Renal cortex interstitium (tissue), 15 donors: ENCODE measurements at places on chromosomes 7 and 10.

DNA sequence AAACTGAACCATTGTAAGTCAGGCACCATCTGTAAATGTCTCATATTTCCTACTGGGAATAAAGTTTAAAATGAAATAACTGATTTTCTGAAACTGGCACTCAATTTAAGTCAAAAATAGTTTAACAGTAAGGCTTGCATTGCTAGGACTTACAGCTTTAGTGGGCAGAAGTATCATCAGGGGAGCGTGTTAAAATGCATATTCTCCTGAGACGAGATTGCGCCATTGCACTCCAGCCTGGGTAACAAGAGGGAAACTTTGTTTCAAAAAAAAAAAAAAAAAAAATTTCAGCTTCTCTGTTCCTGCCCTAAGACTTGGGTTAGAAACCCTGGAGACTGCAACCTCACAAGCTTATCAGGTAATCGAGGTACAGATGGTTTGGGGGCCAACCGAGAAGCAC lies 65.4 kb downstream of the UBE3C start:
- DNase-seq = no peak

- DNase-seq = no peak
Measured at GRCh38 chr7:985915-986741, 3.1 kb downstream of the CYP2W1 start.

- DNase-seq = no peak
Measured at GRCh38 chr7:37592366-37592765, 91.2 kb upstream of the GPR141 start.

GRCh38 chr7:152338561-152338960 lies 97.2 kb downstream of the KMT2C start:
- DNase-seq = no peak

DNA sequence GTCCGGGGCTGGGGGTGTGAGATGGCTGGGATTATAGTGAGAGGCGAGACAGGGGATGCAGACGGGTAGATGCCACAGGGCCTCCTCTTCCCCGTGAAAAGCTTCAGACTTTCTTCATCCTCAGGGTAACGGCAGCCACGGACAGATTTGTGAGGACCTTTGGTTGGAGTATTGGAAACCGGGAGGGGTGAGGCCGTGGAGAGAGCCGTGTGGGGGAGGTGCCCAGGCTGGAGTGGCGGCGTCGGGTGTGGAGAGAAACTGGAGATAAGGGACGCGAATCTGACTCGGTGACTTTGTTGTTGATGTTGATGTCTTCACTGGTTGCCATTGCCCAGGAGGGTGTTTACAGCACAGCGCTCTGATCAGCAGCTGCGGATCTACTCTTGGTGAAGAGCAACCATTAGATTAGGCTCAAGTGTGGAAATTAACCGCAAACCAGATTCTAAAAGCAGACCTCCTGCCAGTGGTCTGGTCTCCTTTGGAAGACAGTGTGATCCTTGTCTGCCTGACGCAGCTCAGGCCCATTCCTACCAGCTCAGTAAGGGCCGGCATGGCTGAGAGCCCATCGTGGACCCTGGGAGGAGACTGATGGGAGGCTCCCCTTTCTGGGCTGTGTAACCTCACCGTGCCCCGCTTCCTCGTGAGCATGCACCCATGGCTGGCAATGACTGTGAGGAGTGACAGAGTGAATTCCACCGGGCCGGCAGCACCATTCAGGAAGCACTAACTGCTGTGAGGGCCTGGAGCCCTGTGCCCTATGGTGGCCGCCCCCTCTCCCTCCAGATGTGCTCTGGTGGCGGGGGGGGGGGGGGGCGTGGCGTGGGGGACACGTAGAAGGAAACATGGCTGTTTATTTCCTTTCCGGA lies 90.3 kb downstream of the INPP5A start:
- DNase-seq = no peak

GRCh38 chr7:22717760-22718159 lies 9.2 kb upstream of the IL6 start:
- no peak for DNase-seq

DNA sequence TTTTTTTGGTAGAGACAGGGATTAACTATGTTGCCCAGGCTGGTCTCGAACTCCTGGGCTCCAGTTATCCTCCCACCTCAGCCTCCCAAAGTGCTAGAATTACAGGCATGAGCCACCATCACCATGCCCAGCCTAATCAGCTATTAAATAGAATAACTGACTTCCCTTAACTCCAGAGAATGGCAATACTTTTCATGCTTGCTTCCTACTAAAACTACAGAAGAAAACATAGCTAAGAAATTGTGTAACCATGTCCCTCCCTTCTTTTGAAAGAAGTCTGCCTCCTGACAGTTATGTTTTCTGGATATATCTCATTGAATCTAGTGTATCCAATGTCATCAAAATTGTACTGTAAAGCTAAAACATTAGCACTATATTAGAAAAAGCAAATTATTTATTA lies 95.6 kb downstream of the KMT2C start:
- DNase-seq = no peak

DNA sequence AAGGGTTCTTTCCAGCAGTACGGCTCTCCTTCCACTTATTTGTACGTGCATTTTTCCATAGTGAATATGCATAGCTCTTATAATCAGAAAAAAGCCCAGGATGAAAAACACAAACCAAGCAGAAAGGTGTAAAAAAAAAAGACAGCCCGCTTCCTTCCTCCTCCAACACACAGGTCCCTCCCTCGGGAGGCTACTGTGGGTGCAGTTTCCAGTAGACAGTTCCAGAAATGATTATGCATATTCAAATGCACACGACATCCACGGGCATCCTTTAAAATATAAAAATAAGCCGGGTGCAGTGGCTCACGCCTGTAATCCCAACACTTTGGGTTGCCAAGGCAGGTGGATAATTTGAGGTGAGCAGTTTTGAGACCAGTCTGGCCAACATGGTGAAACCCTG lies 59.9 kb downstream of the TNRC18 start:
- DNase-seq = no peak

DNA sequence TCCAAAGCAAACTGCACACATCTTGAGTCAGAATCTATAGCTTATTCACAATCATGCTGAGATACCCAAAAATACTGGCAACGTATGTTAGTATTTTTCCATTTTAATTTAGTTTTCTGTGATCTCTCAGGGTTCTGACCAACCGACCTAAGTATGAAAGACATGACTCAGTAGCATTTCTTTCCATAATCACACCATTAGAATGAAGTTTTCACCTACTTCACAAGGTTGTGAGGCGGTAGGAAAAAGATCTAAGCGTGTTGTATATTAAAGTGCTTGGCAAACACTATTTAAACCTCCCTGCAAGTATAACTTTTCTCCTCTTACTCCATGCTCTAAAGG lies 49.1 kb downstream of the PLCE1 start:
- no peak for DNase-seq

DNA sequence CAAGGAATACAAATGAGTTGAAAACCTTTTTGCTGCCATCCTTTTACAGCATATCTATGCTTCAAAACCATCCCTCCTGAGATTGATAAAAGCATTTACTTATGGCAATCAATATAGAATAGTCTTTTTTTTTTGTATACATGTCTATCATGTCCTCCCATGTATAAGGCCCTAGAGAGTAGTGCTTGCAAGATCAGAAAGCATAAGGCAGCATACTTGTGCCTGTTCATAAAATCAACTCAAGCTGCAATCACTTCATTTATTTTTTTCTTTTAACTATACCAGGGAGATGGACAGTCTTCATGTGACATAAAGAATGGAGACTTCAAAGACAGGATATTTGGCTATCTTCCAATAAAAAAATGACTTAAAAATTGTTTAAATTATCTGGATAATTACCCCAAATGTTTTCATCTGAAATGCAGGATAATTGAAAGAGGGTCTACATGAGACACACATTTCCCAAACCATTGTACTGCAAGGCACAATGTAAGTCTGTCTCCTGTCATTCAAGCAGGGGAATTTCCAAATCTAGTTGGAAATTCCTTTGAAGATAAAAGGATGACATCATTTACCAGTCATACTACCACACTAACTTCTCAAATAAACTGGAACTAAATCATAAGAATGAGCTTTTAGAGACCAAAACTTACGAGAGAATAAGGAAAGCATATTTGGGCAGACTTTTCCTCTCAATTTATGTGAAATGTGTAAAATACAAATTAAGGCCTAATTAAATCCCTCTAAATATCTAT lies 22.5 kb downstream of the LRRN3 start:
- no peak for DNase-seq

DNA sequence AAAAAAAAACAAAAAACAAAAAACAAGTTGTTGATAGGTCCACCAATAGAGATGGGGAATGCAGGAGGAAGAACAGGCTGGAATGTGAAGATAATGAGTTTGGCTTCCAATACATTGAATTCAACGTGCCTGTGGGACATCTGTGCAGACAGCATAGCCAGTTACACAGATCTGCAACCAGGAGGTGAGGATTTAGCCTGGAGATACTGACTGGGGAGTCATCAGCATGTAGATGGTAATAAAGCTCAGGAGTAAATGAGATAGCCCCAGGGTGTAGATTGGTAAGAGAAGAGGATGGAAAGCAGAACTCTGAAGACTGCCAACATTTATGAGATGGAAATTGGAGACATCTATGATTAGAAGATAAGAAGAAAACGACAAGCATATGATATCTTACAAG lies 4.7 kb upstream of the TRIM8 start:
- no peak for DNase-seq

GRCh38 chr10:71933651-71934050 lies 30.5 kb upstream of the CHST3 start:
- no peak for DNase-seq

GRCh38 chr7:66460921-66461361 lies 167.7 kb upstream of the KCTD7 start:
- no peak for DNase-seq

GRCh38 chr7:117231047-117231359 lies 91.9 kb downstream of the WNT2 start:
- no peak for DNase-seq

- no peak for DNase-seq
Measured at GRCh38 chr7:47830015-47830414, 118.3 kb downstream of the PKD1L1 start.

GRCh38 chr7:77757589-77757988 lies 40.6 kb downstream of the TMEM60 start:
- no peak for DNase-seq

DNA sequence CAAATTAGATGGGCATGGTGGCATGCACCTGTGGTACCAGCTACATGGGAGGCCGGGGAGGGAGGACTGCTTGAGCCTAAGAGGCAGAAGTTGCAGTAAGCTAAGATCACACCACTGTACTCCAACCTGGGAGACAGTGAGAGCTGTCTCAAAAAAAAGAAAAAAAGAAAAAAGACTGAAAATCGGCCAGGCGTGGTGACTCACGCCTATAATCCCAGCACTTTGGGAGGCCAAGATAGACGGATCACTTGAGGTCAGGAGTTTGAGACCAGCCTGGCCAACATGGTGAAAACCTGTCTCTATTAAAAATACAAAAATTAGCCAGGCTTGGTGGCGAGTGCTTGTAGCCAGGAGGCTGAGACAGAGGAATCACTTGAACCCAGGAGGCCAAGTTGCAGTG lies 11.9 kb downstream of the RNF216 start:
- DNase-seq = no peak
